Caki2 (cell line): ENCODE measurements at places on chromosomes 5 and 9. TPM values are rescaled to one million over a fixed set of nuclear protein-coding genes. Genes with fewer than 3 reads are reported as not detected.

DNA sequence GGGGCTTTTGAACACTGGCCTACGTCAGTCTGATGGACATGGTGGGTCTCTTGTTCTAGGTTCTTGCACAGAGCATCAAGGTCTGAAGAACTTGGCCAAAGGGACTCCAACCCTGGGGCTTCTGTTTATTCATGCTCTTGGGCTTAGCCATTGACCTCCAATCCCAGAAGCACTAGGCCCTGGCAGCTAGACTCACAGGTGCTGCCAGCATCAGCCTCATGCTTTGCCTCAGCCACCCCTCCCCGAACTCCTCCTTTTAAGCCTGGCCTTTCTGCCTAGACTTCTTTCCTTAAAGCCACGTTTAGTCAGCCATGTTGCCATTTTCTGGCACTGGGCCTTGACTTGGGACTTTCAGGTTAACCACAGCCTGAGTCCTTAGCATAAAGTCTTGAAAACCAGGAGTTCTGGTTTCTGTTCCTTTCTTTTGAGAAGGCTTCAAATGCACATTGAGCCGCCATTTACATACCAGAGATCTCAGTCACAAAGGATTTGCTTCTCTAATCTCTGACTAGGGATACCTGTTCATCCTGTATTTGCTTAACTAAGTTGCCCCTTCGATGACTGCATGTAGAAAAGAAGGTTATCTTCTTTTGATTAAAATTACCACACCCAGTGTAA is 54.7 kb downstream of the ANGPTL2 start:
- DNase-seq, result no peak

GRCh38 chr9:15157381-15157780 is 149.6 kb downstream of the TTC39B start:
- DNase-seq, result no peak

DNA sequence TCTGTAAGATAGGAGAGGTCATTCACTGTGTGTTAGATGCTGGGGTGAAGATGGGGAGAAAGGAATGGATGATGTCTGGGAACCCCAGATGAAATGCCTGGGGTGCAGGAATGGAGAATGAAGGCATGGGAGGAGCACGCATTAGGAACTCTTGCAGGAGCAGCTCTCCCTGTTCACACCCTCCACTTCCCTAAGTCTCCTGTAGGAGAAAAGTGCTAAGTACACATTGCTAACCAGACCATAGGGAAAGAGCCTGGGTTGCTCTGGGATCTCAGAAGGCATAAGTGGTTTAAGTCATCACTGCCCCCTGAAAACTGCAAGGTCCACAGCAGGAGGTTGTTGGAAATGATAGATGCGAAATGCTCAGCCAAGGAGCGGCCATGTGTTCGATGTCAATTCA is 163.1 kb downstream of the SEC61B start:
- DNase-seq, result no peak

DNA sequence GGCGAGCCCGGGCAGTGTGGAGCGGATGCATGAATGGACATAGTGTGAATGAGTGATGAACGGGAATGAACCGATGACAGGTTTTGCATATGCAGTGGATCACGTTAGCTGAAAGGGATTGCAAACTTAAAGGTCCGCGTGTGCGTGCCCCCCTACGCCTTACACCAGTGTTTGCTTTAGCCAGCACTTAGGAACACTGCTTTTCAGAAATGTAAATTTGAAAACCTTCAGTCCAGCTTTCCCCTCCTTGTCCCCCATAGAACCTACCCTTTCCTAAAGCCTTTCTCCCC is 692 bp downstream of the PSAT1 start:
- no peak for DNase-seq

LHX3 gene
- total RNA-seq, result not detected in 2 replicates

ZNF474 gene
- total RNA-seq, result 0.96 and 4.9 TPM in 2 replicates

- DNase-seq, result no peak
These were observed 253.6 kb downstream of the MAST4 start for GRCh38 chr5:66849803-66850202.

GRCh38 chr9:129761901-129762369 is 9.1 kb upstream of the PTGES start:
- DNase-seq, result peak; percentile 75

DNA sequence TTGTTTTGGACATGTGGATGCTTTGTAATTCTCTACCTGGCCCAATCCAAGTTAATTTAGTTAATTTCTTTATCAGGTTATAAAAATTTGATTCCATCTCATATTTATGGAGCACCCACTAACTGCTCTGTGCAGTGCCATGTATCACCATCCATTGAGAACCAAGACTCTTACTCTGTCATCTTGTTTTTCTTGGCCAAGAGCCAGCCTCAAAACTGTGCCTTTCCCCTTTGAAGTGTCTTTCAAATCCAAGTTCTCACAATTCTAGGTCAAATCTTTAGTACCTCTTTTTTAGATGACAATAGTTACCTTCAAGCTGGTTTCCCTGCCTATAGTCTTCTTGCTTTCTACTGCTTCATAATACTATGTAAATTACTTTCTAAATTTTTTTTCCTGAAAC is 3.2 kb downstream of the COMMD10 start:
- DNase-seq, result no peak

GRCh38 chr5:129689045-129689444 is 58.8 kb upstream of the MINAR2 start:
- no peak for DNase-seq

- DNase-seq, result no peak
These were observed 150.4 kb downstream of the SNCAIP start for GRCh38 chr5:122462486-122462885.

- DNase-seq, result no peak
These were observed 61.7 kb upstream of the ZFR start for GRCh38 chr5:32506201-32506661.

CACNA1B gene
- not detected in 2 replicates for total RNA-seq

DNA sequence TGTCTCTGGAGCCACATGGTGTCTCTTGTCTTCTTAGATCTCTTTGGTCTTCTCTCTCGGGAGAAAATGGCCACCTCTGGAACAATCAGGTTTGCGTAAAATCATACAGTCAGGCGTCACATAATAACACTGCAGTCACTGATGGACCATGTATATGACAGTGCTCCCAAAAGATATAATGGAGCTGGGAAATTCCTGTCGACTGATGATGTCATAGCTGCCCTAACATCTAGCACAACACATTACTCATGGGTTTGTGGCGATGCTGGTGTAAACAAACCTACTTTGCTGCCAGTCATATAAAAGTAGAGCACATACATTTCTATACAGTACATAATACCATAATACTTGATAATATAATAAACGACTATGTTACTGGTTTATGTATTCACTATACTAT is 30.1 kb upstream of the RAI14 start:
- DNase-seq, result peak; percentile 30

MGAT4B gene
- total RNA-seq, result 656 and 666 TPM in 2 replicates

ACTBL2 gene
- 0.23 and 1.0 TPM in 2 replicates for total RNA-seq

TAF11L5 gene
- not detected in 2 replicates for total RNA-seq

- DNase-seq, result no peak
These were observed 47.1 kb upstream of the RICTOR start for GRCh38 chr5:39121315-39121714.

GRCh38 chr5:4704951-4705350 is 435.2 kb upstream of the ADAMTS16 start:
- no peak for DNase-seq

SPACA9 gene
- 0.17 and 2.2 TPM in 2 replicates for total RNA-seq
